Naive thymus-derived CD8-positive, alpha-beta T cell (primary cell): ENCODE measurements at places on chromosomes 6 and 20. TPM values are rescaled to one million over a fixed set of nuclear protein-coding genes. Genes with fewer than 3 reads are reported as not detected.
A peak's percentile ranks its signal among the peaks of the same experiment; 100 is the strongest.

The TBPL1 gene
- 40.8 TPM for total RNA-seq

The PROCR gene
- total RNA-seq, result 4.0 TPM

The SUPT3H gene
- total RNA-seq, result 19.4 TPM

The TGM3 gene
- not detected for total RNA-seq

DNA sequence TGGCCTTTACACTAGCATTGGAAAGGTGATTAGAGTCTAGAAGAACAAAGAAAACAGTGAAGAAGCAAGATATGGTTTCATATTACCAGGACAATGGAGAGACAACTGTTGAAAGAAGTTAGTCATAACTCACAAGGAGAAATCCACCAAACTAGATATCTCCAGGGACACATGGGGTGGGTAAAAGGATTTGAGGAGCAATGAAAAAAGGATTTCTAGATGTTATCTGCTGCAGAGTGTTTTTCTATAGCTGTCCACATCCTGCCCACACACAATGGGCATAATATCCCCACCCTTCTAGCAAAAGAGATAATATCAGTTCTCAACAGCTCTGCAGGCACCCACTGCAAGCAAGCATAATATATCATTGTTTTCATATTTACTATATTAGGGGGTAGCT, 303.1 kb downstream of the HAO1 start:
- no peak for DNase-seq

DNA sequence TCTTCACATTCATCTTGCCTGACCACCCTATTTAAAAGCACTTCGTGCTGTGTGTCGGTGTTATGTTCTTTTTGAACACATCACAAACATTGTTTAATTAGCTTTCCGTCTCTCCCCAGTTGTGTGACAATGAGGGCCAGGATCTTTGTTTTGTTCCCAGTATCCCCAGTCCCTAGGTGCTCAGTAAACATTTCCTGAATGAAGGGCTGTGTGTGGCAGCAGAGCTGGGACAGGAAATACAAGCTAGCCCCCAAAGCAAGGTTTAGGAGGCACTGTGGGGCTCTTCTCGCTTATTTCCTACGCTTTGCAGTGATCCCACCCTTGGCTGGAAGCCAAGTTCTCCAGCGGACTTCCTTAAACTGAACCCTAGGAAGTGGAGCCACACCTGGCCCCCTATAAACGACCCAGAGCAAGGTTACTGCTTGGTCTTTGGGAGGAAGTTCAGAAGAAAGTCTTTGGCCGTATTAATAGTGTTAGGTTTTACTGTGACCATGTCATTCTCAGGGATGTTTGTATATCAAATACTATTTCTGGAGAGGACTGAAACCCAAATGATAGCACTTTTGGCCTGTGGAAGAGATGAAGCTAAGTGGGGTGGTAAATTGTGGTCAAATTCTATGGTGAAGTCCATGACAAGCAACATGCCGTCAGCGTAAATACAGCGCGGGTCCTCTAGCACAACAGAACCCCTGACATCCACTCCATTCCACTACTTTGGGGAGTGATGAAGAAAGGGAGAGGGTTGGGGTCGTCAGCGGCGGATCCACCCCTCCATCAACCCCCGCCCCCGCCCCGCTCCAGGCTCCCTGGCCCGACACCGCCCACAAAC, 570 bp upstream of the FANCE start:
- DNase-seq, result no peak

DNA sequence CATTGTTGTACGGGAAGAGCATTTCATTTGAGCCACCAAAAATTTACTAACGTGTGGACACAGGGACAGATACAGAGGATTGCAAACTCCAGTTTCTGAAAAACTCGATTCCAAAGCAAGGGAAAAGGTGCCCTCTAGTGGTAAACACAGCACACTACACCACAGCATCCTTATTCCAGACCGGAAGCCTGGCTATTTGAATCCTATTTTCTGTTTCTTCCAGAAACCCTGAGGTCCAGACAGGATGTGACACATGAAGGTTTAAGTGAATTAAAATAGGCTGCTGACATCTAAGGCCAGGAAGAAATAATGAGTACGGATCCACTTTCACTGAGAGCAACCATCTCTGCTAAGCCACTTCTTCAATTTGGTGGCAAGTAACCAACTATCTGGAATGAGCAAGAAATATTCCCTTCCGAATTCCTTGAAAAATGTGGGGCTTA, 31.8 kb upstream of the GMPR start:
- peak; percentile 15 for DNase-seq

- DNase-seq, result no peak
Measured at GRCh38 chr6:33812669-33813068, 8.9 kb upstream of the MLN start.
